Stimulated activated CD4-positive, alpha-beta T cell treated with anti-CD3 and anti-CD28 coated beads, Interleukin-15, amount 100 ng/mL, for 1 hour (primary cell): ENCODE measurements at places on chromosomes 7 and 10.

- no peak for DNase-seq
These were observed 47.3 kb downstream of the YKT6 start for GRCh38 chr7:44247868-44248651.

DNA sequence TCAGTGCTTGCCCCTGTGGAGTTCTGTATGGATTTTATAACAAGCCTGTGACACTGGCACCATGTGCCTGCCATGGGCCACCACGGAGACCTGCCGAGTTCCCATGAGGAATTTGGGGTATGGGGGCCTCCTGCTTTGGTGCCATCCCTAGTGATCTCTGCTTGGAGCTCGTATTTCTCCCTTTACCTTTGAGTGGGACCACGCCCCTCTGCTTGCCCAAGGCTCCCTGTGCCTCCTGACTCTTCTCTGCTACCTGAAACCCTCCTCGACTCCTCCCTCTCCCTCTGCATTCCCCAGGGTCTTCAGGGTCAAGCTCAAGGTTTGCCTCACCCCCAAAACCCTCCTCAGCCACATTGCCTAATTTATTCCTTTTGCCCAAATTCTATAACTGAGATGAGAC lies 225.0 kb downstream of the BUB3 start:
- no peak for DNase-seq

GRCh38 chr10:132421847-132422751 lies 25.1 kb downstream of the PWWP2B start:
- DNase-seq = no peak

GRCh38 chr10:1920941-1921340 lies 183.6 kb upstream of the ADARB2 start:
- DNase-seq = no peak

DNA sequence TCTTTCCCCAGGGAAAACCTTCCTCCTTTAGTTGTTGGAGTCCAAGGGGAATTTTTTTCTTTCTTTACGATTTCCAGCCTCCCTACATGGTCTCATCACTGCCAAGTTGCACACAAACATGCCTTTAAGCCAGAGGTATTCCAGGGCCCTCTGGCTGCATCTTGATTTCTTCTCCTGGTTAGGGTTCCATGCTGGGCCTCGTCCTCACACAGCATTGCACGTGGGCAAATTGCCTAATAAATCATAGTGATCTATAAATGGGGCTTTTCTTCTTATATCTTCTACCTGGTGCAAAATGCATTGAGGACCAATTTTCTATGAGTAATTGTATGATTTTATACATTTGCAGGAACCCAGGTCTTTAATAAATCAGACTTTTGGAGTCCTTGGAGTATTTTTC lies 284.2 kb downstream of the C7orf25 start:
- DNase-seq = no peak

DNA sequence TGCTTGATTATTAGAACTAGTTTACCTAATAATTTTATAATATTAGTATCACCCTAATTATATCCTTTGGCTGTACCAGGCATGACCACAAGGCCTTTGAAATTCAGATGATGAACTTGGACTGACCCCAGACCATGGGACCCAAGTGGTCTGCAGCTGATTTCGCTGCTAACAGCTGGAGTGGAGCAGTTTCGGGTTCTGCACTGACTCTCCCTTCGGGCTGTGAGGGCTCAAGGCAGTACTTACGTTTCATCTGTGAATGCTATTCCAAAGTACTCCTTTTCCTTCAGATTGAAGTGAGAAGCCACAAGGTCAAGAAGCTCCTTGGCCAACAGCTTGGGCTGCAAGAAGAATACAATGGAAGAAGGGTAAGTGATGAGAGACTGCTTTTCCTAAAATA lies 223.8 kb downstream of the PRPF18 start:
- DNase-seq = no peak

- DNase-seq = no peak
These were observed 53.1 kb downstream of the MKI67 start for GRCh38 chr10:128072941-128073645.

- DNase-seq = no peak
These were observed 48.6 kb downstream of the PARP12 start for GRCh38 chr7:140014123-140014522.

- DNase-seq = no peak
These were observed 10.3 kb downstream of the TOMM7 start for GRCh38 chr7:22812353-22812752.

GRCh38 chr10:51653025-51653424 lies 46.4 kb downstream of the CSTF2T start:
- no peak for DNase-seq

GRCh38 chr7:55962014-55962413 lies 2.4 kb upstream of the NIPSNAP2 start:
- no peak for DNase-seq

- no peak for DNase-seq
These were observed 835 bp upstream of the COL28A1 start for GRCh38 chr7:7536396-7537019.

GRCh38 chr10:89236226-89236797 lies 15.3 kb downstream of the LIPA start:
- DNase-seq = no peak

DNA sequence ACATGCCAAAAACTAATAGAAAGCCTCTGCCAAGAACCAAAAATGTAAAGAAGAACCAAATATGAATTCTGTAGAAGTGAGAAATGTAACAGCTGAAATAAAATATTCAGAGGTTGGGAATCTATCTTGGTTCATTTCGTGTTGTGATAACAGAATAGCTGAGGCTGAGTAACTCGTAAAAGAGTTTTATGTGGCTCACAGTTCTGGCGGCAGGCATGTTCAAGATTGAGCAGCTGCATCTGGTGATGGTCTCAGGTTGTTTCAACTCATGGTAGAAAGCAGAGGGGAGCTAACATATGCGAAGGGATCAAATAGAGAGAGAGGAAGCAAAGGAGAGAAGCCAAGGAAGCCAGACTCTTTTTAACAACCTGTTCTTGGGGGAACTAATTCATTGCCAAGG lies 717.2 kb downstream of the TNS3 start:
- no peak for DNase-seq

DNA sequence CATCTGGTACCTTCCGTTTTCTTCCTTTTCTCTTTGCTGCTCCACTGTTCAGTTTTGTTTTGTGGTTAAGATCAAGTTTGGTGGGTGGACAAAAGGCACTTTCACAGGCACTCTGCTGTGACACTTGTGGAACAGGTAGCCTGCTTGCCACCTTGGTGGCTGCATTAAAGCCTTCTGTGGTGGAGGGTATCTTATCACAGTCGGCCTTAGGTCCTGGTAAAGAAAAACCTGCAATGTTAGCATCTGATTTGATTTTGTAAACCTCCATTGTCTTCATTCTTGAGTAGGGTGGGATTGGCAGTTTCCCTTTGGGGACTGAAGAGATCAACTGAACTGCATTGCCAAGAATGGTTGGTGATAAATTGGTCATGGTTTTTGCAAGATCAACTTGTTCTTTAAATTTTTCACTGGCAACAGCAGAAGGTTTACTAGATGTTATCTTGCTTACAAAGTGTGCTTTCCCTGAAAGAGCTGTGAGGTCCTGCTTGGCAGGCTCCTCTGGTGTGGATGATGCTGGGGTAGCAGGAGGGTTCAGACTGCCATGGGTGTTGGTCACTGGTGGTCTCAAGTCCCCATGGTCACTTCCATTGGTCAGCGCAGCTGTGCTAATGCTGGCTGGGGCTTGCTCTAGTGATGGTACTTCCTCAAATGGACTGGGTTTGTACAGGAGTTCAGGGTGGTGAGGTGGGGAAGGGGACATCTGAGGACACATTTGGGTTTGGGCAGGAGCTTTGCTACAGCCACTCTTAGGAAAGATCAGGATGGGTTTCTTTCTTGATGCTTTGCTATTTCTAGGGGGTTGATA lies 182.2 kb downstream of the ZNF438 start:
- DNase-seq = no peak

DNA sequence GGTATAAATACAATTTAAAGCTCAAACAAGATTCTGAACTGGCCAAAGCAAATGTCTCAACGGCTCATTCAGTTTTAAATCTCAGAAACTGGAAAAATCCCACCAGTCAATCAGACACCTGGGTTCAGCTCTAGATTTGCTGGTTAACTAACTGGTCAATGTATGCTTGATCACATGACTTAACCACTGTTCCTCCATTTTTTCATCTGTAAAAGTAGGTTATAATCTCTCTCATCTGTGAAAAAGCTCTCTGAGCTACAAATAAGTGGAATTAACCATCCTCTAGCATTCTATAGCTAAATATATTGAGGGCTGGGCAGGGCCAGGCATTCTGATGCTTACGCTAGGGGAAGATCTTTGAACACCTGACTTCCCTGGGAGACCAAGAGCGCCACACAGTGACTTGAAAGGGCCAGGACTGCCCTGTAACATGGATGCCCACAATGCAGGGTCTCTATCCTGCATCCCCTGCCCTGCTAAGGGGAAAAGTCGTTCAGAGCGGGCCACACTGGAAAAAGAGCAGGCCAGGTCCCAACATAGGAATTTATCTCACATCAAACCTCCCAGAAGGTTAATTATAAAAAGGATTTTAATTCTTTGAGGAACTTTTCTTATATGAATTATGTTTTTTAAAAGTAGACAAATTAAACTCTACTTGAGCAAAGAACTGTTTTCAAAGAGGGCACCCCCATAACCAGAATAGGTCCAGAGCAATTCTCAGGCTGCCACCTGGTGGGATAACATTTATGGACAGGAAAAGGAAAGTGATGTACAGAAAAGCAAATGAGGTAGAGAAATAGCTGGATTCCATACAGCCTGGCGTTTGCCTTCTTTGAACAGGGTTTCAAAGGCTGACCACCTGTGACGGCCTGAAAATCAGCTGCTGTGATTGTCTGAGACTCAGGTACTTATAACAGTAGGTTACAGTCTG lies 1.8 kb downstream of the RP9 start:
- DNase-seq = no peak

DNA sequence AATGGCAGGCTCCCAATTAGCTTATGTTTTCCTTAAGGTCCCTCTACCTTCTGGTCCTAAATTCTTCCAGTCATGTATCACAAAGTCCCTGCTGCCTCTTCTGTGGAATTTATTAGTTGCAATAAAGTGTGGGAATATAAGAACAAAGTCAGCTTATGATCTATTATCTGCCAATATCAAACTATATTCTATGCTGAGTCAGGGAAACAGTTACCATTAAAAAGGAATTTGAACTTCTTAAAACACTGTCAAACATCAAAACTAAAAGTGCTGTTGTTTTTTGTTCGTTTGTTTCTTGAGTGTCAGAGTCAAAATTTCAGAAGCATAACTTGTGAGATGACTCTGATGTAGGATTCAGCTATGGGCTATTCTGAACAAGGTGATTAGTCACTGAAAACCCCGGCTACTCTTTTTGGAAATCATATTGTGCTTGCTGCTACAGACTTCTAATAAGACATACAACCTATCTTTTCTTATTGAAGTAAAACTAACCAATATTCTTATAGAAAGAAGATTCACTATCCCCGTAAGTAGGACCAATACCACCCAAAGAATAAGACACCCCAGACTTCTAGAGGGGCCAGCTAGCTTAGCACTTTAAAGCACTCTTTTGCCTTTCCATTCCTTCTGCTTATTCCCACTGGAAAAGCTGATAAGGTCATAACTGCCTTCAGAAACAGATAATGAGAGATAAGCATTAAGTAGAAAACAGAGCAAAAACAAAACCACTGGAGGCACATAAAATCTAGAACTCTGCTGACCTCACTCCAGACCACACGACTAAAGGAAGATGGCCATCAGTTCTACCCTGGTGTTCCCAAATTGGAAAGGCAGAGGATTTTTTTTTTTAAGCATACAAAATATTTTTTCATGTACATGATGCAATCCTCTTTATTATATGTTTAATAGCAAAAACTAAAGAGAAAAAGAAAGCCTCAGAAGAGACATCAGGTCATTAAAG lies 370.6 kb downstream of the PARD3 start:
- no peak for DNase-seq

DNA sequence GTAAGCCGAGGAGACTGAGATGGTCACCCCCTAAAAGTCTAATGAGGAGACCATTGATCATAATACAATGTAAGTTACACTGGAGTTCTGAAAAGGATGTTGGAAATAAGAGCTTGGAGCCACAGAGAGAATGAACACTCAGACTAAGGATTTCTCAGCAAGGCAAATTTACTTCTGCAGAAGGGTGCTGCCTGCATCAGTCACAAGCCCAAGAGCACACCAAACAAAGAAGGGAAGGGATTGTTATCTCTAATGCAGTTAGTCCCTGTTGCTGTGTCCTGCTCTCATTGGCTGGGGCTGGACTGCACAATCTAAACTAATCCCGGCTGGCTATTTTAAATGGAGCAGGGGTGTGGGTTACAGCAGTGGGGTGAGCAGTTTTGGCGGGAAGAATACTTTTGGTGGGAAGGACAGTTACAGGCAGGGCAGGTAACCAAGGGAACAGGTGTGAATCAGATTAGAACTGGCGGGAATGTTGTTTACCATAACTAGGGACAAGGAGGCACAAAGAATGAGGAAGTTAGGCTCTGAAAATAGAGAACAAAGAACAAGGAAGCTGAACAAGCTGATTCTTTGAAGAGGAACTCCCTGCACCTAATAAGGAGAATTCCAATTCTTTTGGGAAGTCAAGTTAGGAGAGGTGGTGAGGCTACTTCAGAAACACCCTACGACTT lies 30.3 kb upstream of the TRIM24 start:
- DNase-seq = no peak

DNA sequence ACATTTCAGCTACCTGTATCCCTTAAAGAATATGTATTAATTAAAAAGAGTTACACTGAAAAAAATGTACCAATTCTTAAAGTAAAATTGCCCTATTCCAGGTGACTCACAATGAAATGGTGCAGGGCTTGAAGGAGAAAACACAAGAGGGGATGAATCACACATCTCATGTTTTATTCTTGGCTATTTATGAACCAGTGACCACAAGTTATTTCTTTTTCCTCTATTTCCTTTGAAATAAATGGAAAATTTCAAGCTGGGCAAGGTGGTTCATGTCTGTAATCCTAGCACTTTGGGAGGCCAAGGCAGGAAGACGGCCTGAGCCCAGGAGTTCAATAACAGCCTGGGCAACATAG lies 106.8 kb downstream of the UBE2H start:
- DNase-seq = no peak

- no peak for DNase-seq
These were observed 1.2 kb upstream of the AKR1E2 start for GRCh38 chr10:4824791-4825310.

- no peak for DNase-seq
These were observed 12.6 kb downstream of the FKBP6 start for GRCh38 chr7:73340514-73340913.

- no peak for DNase-seq
These were observed 239.9 kb upstream of the ZNF32 start for GRCh38 chr10:43888586-43888985.
